ENCODE measurements at places on chromosomes 4 and X.

GRCh38 chrX:46850771-46851170, 13.9 kb downstream of the RP2 start:
- no peak for DNase-seq

GRCh38 chr4:67550857-67551256, 5.6 kb upstream of the CENPC start:
- DNase-seq = no peak

- no peak for DNase-seq
These were observed 39.7 kb downstream of the TRIM61 start for GRCh38 chr4:164937576-164938270.

GRCh38 chr4:168551211-168551610, 54.4 kb downstream of the PALLD start:
- DNase-seq = no peak

DNA sequence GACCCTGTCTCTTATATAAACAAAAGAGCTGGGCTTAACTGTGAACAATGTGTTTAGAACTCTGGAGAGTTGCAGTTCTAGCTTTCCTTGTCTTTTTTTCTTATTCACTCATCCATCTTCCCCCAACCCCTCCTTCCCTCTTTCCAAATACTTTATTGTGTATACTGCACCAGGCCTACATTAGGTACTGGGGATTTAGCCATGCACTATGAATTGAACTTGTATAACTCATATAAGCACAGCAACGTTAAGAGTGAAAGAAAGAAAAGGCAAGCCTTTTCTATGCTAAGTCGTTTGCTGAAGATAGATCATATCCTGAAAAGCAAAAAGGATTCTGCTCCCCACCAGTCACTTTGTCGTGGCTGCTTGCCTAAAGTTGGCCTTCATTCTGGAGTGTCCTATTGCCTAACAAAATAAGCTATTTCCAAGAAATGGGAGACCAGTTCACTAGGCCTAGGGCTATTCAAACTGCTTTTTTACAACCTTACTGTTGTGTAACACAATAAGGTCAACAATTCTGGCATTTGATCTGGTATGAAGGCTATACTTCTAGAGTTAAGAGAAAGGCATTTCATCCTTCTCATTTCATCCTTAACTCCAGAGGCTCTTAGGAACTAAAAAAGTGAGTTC, 32.2 kb downstream of the CCNI start:
- DNase-seq = no peak

DNA sequence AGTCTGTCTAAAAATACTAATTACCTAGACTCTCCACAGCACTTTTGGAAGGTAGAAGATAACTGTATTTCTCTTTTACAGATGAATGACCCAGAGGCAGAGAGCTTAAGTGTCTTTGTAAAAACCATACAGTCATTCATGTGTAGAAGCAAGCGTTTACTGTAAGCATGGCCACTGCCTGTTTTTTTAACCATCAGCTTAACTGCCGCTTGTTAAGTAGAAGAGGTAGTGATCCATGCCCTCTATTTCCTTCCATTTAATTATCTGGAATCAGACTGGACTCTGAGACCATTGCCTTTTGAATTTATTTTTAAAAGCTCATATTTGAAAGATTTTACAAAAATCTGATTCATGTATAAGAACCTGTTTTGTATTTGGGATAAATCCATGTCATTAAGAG, 111.2 kb upstream of the TECRL start:
- DNase-seq = no peak

DNA sequence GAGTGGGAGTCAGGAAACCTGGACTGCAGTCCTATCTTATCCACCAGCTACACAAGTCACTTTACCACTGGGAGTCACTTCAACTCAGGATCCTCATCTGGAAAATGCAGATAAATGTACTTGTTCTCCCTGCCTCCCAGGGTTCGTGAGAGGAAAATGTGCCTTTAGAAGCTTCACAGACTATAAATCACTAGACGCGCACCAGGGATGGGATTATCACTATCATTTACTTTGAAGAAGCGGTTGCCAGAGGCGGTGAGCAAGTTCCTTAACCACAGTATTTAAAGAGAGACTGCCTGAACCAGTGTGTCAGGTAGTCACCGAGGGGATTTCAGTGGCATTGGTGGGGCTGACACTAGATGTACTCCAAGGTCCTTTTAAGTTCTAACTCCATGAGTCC, 219.5 kb downstream of the HS6ST2 start:
- no peak for DNase-seq

GRCh38 chrX:71103110-71103983, 3.2 kb downstream of the CXorf65 start:
- DNase-seq = peak; percentile 49

GRCh38 chrX:78042601-78043000, 61.4 kb upstream of the PGK1 start:
- no peak for DNase-seq

- no peak for DNase-seq
These were observed 100.8 kb downstream of the SPIN4 start for GRCh38 chrX:63250253-63250868.

DNA sequence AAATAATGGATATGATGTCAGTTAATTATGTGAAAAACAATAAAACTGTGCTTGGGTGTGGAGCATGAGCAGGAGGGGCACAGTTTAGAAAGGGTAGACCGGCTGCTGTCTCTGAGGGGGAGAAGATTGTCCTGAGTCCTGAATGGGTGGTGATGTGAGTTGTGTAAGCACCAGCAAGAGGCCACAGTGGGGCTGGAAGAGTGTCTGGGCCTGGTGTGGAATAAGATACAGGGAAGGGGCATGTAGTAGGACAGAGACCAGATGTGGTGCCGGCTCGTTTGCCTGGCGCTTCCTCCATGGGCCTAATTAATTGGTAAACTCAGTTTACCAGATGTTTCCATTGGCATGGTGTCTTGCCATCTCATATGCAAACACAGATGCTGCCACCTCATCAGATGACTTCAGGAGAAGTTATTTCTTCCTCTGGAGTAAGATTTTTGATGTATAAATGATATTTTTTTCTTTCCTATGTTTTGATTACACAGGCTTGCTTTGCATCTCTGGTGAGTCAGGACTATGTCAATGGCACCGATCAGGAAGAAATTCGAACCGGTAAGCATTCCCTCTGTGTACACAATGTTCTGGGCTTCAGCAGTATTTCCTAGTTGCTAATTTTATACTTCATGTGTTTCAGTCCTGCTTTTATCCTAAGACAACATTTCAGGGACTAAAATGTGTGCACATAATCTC, 5.1 kb downstream of the MED28 start:
- DNase-seq = no peak

- no peak for DNase-seq
These were observed 73.9 kb downstream of the ARHGAP6 start for GRCh38 chrX:11591723-11592346.

- no peak for DNase-seq
These were observed 17.6 kb downstream of the APBB2 start for GRCh38 chr4:41196633-41197332.

DNA sequence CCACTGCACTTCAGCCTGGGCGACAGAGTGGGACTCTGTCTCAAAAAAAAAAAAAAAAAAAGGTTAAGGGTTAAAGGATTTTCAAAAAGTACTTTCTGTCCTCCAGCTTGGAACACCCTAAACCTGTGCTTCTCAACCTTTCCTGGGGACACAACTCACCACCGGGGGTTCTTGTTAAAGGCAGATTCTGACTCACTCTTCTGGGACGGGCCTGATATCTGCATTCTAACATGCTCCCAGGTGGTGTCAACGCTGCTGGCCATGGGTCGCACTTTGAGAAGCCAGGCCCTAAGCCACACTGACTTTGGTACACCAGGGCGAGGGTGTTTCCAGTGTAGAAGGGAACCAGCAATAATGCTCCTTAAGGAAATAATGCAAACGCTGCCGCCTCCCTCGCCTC, 46.1 kb downstream of the AFAP1 start:
- DNase-seq = no peak

DNA sequence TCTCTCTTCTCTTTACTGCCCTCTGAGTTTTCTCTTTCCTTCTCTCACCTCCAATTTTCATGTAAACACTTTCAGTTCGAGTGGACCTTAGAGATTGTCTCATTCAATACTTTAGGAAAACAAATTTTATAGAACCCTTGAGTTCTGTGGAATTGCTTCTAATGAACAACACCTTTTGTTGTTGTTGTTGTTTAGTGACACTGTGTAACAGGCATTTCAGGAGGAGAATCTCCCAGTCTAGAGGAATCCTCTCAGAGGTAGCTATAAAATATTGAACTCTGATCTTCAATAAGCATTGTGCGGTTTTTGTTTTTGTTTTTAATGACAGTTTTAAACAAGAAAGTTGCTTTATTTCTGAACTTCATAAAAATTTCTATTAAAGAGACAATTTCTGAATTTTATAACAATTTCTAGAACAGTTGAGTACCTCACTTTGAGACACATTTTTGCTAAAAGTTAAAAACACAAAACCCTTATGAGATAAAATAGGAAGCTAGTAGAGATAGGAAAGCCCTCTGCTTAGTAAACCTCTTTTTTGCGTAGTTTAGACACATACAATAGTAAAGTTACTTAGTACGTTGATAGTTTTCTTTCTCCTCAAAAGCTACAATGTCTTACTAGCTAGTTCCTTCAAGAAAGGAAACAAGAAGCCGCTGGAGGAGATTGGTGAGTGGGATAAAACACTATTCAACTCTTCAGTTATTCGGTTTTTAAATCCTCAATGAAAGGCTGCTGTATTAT, 38.8 kb downstream of the CLCN3 start:
- no peak for DNase-seq

DNA sequence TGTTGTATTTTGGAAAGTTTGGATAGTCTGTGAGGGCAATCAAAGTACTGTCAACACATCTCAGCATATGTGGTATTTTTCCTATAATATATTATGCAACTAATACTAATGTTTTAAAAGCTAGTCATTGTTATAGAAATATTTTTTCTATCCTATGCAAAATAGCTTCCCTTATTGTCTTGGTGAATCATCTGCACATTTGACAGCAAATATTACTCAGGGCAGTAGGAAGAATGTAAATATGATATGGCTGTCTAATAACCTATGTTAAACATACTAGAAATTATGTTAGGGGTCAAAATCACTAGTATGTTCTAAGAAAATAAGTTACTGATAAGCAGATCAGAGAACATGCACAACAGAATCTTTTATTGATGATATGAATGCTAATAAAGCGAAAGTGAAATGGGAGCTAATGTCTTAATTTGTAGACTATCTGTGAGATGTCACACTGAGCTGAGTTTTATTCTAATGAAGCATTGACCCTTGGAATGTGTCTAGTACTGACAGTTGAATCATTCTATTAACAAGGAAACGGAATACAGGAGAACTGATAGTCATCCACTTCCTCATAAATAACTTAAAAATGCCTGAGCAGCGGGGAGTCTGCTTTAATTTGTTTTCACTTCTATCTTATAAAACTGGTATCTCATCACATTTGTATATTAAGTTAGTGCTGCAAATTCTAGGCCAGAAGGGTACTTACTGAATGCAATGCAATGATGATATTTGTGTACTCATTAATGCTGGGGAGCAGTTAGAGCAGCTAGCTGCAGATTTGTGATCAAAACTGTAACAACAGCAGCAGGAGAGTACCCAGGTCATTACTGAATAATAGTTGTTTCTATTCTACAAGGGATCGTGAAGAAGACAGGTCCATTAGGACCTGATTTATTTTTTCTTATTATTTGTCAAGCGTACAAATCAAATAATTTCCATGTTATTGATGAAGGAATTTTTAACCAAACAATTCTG, 440.3 kb upstream of the AADAT start:
- no peak for DNase-seq

DNA sequence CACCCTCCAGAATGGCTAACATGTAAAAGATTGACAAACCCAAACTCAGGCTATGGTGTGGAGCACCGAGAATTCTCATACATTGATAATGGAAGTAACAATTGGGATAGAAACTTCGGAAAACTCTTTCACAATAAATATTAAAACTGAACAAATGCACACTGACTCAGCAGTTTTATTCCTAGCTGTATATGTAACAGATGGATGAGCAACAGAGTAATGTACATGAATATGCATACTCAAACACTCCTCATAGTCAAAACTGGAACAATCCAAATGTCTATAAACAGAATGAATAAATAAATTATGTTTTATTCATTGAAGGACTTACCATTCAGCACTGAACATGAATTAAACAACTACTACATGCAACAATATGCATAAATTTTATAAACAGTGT, 37.1 kb upstream of the PDE5A start:
- no peak for DNase-seq

DNA sequence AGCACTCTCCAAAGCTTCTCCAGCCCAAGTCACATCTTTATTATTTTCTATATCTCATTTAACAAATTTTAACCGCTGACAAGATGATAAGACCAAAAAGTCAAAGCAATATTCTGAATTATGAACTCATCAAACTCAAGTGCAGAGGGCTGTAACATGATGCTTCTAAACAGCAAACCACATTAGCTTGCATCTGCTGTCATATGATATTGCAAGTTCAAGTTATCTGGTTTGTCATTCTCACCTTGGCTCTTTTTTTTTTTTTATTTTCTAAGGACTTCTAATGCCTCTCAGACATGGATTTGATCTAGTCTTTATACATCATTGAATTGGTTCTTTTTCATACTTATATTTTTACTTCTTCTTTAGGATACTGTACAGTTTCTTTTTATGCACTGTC, 93.4 kb downstream of the SLC10A7 start:
- no peak for DNase-seq

- no peak for DNase-seq
These were observed 131.7 kb upstream of the EDNRA start for GRCh38 chr4:147349193-147349592.

DNA sequence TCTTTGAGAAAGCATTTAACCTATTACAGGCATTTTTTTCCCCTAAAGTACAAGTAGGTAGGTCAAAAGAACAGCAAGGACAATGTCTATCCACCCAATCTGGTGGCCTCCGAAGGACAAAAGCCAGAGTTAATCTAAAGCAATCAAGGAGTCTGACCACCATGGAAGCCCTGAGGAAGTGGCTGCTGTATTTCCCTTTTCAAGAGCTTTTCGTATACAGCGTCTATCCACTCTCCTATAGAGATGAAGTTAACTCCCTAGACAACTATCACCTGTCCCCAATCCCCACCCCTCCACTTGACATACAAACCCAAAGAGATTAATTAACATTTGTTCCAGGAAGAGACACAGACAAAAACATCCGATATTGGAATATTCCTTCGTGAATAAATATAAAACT, 85.5 kb downstream of the SNCA start:
- no peak for DNase-seq

- DNase-seq = no peak
These were observed 619 bp upstream of the MPC1L start for GRCh38 chrX:40622479-40623138.
